ENCODE measurements at places on chromosomes 16 and 17.

DNA sequence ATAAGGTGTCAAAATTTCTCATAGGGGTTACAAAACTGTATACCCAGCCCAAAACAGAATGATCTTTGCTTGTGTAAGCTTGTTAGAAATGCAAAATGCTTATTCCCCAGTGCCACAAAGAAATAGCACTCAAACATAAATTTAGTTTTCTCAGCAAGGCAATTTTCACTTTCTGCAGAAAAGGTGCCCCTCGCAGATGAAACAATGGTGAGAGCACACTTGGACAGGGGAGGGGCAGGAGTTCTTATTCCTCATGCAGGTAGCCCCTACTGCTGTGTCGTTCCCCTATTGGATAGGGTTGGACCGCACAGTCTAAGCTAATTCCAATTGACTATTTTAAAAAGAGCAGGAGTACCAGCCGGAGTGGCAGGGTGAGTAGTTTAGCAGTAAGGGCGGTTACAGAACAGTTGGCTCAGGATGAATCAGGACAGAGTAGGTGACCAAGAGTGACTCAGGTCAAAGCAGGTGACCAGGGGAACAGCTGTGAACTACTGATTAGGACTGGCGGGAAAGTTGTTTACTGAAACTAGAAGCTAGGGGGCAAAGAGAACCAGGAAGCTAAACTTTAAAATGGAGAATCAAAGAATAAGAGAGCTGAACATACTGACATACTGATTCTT, 5.5 kb upstream of the LDHD start:
- no peak for DNase-seq

DNA sequence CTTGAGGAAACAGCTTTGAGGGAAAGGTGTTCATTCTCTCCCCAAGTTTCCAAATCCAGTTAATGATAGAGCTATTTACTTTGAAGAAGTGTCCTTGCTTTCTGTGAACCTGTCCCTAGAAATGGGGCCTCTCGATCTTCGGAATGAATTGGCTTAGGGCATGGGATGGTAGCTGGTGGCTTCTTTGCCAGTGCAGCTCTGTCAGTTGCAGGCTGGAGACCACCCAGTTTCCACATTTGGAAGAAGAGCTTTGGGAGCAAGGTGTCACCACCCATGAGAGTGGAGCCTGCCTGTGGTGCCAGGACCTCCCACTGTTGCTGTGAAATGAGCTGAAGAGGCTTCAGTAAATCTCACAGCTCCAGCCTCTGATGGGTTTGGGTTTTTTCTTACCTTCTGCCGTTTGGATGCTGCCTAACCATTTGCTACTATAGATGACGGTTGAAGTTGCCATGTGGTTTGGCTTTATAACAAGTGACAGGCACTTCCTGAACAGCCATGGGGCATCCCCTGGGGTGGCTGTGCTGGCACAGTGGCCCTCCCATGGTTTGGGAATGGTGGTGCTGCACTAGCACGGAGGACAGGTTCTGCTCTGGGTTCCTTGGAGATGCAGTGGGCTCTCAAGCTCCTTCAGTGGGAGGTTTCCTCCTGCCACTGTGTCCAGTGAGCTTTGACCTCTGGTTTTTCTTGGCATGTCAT, 19.5 kb upstream of the SLC5A10 start:
- no peak for DNase-seq

DNA sequence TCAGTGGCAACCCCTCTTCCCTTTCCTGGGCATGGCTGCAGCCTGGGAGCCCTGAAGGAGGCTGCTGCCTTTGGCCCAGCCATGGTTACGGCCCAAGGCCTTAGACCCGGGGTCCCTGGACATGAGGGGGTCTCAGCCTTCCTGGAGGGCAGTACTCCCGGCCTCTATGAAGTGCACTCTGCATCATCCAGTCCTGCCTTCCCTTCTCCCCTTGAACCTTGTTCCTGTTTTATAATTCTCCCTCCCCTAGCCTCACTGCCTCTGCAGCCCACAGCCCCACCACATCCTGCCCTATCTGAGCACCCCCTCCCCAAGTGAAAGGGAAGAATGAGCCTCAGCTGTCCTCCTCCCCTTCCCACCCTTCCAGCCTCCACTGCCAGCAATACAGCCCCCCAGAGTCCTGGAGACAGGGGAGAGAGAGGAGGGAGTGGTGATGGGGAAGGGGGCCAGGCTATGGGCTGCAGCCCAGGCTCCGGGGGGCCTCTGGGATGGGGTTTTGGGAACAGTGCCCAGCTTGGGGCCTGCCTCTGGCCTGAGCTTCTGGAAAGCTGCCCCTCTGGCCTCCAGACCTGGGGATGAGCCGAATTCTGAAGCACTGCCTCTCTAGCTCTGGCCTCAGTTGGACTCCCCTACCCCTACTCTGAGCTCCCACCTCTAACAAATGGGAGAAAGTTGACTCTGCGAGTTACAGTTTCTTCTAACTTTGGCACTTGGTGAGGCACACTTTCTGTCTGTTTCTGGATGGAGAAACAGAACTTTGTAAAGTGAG, 7.6 kb downstream of the CCR7 start:
- no peak for DNase-seq

DNA sequence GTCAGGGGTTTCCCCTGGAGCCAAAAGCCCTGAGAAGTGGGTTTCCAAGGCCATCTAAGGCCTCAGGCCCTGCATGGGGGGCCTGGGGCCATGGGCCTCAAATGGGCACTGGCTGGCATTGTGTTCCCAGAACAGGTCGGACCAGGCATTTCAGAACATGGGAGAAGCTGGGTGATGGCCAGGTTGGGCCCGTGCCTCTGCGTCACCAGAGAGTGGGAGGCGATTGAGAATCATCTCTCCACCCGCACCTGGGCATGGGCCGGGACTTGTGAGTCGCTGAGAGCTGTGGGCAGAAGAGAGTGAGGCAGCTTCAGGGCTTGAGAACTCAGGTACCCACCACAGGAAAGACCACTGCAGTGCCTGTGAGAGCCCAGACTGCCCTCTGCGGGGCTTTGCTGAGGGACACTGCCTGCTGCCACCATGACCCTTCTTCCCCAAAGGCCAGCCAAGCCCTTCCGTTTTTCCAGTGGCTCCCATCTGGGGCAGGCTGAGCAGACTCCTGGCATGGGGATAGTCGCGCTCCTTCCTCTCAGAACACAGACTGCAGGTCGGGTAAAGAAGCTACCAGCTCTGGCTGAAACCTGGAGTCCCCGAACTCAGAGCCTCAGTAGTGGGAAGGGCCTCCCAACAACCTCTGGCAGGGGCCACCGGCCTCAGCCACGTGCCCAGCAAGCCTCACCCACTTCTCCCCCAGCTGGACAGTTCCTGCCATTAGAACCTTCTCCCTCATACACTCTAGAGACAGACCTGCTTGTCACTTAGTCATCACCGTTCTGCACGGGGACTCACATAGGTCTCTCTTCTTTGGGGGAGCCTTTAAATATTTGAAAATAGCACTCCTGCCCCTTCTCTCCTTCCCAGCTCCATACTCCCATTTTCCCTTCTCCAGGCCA, 1.6 kb downstream of the RAB11FIP4 start:
- DNase-seq: no peak

DNA sequence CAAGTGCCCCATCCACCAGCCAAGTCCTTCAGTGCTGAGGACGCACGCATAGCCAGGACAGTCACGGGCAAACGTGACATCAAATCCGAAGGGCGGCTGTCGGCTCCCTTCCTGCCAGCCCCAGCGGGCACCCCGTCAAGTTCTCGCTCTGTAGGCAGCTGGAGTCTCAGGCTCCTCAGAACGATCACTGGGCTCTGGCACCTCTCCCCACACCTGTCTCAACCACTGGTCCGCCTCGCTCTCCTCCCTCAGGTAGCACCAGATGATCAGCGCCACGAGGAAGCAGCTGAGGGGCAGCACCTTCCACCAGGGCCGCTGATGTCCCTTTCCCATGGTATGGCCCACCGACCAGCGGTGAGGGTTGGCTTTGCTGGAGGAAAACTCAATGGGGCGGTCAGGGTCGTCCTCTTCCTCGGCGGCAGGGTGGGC, 422 bp downstream of the UQCC4 start:
- DNase-seq: no peak

GRCh38 chr16:55491691-55492090, 12.7 kb downstream of the MMP2 start:
- DNase-seq: no peak

GRCh38 chr16:27816561-27816960, 247.0 kb downstream of the GSG1L start:
- DNase-seq: no peak

GRCh38 chr17:39073916-39074315, 77.5 kb downstream of the PLXDC1 start:
- DNase-seq: no peak

GRCh38 chr17:5952518-5952917, 117.7 kb upstream of the WSCD1 start:
- DNase-seq: no peak

DNA sequence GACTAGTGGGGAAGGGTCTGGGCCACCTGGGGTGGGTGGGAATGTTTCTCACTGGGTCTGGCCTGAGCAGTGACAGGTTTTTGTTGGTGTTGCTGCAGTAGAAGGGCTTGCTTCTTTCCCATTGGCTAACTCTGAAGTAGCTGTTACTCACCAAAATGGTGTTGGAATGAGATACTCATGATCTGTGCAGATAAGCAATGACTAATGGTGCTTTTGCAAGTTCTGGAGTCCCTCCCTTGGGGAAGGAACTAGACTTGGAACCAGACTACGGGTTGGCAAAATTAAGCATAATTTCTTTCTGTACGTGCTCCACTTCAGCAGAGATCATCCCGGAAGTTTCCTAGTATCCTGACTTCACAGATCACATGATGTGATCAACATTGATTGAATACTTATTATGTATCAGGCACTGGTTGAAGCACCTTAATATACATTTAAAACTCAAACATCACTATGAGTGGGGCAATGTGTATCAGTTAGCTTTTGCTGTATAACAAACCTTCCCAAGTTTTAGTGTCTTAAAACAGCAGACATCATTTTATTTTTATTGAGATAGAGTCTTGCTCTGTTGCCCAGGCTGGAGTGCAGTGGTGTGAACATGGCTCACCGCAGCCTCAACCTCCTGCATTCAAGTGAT, 30.1 kb downstream of the CHP2 start:
- no peak for DNase-seq

DNA sequence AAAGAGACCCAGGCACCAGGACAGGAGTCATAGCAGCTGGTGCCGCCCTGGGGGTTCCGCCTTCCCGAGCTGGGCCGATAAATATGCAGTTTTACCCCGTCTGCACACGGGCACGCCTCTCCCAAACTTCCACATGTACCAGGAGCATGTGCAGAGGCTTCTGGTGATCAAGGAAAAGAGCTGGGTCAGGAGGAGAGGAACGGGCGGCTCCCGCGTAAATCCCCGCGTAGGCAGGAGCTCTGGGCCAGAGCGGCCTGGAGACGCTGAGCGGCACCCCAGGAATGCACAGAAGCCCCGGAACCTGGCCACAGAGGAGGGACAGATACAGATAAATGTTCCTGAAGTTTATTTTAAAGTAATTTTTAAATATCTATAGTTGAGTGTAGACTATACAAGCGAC, 46.6 kb upstream of the METRNL start:
- DNase-seq: no peak

DNA sequence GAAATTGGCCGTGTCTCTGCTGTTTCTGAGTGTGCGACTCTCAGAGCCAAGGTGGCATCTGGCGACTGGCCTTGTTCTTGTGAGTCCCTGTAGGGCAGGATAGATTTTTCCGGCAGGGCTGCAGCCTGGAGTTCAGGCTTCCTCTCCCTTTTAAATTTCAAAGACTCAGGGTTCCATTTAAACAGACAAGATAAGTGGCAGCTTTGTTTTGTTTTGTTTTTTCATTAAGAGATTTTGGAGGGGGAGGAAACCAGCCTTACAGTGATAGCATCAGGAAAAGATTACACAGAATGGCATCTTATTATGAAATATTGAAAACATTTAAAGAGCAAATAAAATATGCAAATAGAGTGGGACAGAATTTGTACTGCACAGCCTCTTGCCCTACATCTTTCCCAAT, 151.3 kb downstream of the RPTOR start:
- DNase-seq: no peak

GRCh38 chr17:550041-550398, 164.6 kb downstream of the VPS53 start:
- no peak for DNase-seq

DNA sequence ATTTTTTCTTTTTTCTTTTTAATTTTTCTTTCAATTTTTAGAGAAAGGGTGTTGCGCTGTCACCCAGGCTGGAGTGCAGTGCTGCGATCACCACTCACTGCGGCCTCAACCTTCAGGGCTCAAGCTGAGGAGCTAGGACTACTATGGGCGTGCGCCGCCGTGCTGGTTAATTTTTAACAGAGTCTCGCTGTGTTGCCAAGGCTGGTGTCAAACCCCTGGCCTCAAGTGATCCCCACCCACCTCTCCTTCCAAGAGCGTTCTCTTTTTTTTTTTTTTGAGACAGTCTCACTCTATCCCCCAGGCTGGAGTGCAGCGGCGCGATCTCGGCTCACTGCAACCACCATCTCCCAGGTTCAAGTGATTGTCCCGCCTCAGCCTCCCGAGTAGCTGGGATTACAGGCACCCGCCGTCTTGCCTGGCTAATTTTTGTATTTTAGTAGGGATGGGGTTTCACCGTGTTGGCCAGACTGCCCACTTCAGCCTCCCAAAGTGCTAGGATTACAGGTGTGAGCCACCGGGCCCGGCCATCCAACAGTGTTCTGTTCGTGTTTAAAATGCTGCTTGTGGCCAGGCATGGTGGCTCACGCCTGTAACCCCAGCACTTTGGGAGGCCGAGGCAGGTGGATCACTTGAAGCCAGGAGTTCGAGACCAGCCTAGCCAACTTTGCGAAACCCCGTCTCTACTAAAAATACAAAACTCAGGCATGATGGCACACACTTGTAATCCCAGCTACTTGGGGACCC, 14.5 kb upstream of the RPL13 start:
- no peak for DNase-seq

GRCh38 chr16:82344157-82344556, 174.1 kb upstream of the MPHOSPH6 start:
- no peak for DNase-seq

GRCh38 chr17:76337413-76337777, 16.3 kb downstream of the PRPSAP1 start:
- DNase-seq: no peak

- DNase-seq: no peak
These were observed 97.8 kb downstream of the DNAH17 start for GRCh38 chr17:78479369-78479768.

DNA sequence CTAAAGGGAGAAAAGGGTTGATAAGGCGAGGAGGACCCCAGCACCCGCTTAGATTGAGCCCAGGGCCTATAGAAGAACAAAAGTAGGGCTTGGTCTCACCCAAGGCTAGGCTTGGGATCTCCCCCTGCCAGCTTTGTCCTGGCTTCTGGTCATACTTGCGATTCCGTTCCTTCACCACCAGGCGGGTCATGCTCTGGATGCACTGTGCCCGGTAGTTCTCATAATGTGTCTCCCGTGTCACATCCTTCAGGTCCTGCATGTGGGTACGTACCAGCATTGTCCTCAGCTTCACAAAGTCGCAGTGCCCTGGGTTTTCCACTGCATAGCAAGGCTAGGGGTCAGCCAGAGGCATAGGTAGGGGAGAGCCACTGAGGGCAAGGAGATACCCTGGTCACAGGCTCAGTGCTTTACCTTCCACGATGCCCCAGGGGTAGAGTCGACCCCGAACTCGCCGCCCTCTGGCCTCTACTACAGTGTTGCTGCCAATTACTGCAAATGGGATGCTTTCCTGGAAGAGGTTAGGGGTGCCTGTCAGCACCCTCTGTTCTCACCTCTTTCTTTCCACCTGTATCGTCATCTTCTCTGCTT, 6.5 kb upstream of the MTMR4 start:
- DNase-seq: no peak
